ENCODE measurements at places on chromosomes 12 and 14. TPM values are rescaled to one million over a fixed set of nuclear protein-coding genes. Genes with fewer than 3 reads are reported as not detected.

Gene ARPC3
- 179 TPM for total RNA-seq

Gene IL22
- total RNA-seq = not detected

Gene POTEG
- 20.4 TPM for total RNA-seq

Gene SMCO2
- total RNA-seq = not detected

Gene LDHB
- total RNA-seq = 1,090 TPM

Gene DTX1
- 3.5 TPM for total RNA-seq

All from A375 (cell line).